MM.1S (cell line): ENCODE measurements at places on chromosomes 7 and 10.

DNA sequence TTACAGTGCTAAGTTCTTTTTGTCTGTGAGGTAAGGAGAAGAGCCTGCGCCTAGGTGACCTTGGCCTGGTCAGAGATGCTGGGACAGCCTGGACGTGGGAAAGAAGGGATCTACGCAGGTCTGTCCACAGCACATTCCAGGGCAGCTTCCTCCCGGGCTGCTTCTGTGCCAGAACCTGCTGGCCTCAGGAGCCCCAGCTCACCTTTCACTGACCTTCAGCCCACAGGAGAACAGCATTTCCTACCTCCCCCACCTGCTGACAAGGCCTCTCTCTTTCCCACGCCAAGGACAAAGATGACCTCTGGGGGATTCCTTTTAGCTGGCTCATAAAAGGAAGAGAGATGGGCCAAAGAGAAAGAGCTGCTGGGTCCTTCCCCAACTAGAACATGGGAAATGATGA is 260.6 kb downstream of the KCNMA1 start:
- DNase-seq: no peak

DNA sequence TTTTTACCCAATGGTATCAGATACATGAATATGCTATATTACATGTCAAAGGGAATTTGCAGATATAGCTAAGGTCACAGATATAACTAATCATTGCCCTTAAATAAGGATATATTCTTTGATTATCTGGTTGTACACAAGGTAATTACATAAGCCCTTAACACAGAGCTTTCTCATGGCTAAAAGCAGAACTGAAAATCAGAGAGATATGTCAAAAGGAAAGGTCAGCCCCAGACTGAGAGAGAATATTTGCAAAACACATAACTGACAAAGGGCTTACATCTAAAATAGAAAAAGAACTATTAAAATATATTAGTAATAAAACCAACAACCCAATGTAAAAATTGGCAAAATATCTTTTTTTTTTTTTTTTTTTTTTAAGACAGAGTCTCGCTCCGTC is 1029.5 kb upstream of the LRRN3 start:
- DNase-seq: no peak

DNA sequence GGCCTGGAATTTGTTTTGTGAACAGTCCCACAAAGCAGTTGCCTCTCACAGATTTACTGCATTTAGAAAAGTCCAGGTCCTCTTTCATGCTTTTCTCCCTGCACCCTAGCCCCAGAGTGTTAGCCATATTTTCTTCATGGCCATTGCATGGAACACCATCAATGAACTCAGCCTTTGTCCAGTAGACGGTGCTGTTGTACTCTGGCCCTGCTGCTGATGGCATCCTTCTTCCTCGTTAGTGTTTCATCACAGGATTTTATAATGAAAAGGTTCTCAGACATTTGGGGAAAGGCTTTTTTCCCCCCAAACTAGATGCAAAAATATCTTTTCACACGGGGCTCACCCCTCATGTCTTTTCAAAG is 93.0 kb upstream of the SLC25A13 start:
- DNase-seq: peak; percentile 63

- no peak for DNase-seq
Measured at GRCh38 chr7:15494711-15495110, 67.1 kb downstream of the AGMO start.

DNA sequence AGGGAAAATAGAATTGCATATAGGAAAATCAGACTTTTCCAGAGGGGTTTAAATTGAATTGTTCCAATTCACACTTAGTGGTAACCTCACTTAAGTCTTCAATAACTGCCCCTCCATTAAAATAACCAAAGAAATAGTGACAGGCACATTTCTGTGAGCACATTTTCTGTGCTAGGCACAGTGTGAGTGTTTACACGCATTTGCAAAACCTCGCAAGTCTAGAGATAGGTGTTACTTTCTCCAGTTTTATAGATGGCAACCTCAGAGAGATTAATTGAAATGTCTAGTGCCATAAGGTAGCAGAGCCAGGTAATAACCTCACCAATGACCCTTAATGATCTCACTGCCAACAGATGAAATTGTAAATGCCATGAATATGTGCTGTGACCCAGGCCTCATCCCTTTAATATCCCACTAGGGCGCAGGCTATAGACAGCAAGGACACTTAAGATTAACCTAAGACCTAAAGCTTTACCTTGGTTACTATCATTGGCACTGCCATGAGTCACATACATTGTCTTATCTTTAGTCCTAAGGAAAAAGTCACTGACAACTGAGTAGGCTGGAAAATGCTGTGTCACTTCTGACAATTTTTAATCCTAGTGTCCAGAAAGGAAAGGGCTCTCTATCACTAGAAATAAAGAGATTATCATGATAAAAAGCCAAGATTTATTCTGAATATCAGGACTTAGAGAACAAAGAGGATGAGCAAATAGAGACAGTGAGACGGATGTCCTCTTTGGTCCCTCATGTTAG is 187.8 kb downstream of the PPP1R17 start:
- no peak for DNase-seq

GRCh38 chr7:23242321-23242720 is 4.3 kb upstream of the GPNMB start:
- DNase-seq: peak; percentile 46

- DNase-seq: no peak
Measured at GRCh38 chr7:65840446-65840845, 32.4 kb upstream of the VKORC1L1 start.

- no peak for DNase-seq
Measured at GRCh38 chr10:132175408-132175807, 11.3 kb upstream of the DPYSL4 start.

- DNase-seq: no peak
Measured at GRCh38 chr7:14974688-14975087, 72.1 kb upstream of the DGKB start.

DNA sequence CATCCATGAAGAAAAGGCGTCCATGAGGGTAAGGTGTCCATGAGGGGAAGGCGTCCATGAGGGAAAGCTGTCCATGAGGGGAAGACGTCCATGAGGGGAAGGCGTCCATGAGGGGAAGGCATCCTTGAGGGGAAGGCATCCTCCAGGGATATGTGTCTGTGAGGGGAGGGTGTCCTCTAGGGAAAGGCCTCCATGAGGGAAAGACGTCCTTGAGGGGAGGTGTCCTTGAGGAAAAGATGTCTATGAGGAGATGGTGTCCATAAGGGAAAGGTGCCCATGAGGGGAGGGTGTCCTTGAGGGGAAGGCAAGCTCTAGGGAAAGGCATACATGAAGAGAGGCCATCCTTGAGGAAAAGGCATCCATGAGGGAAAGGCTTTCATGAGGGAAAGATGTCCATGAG is 92.6 kb downstream of the INPP5A start:
- DNase-seq: no peak

- DNase-seq: peak; percentile 1
Measured at GRCh38 chr7:26930201-26930600, 65.8 kb upstream of the SKAP2 start.

DNA sequence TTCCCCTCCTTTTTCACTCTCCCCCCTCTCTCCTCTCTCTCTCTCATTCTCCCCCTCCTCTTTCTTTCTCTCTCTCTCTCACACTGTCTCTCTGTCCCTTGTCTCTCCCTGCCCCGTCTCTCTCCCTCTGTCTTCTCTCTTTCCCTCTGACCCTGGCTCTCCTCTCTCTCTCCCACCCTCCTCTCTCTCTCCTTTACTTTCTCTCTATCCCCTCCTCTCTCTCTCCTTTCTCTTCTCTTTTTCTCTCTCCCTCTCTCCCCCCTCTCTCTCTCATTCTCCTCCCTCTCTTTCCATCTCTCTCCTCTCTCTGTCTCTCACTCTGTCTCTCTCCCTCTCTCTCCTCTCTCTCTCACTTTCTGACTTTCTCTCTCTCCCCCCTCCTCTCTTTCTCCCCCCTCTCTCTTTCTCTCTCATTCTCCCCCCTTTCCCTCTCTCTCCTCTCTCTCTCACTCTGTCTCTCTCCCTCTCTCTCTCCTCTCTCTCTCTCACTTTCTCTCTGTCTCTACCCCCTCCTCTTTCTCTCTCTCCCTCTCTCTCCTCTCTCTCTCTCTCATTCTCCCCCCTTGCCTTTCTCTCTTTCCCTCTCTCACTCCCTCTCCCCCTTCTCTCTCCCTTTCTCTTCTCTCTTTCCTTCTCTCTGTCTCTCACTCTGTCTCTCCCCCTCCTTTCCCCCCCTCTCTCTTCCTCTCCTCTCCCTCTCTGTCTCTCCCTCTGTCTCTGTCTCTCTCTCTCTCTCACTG is 18.9 kb upstream of the VPS37D start:
- DNase-seq: no peak

GRCh38 chr7:28973591-28973990 is 15.5 kb upstream of the TRIL start:
- no peak for DNase-seq

DNA sequence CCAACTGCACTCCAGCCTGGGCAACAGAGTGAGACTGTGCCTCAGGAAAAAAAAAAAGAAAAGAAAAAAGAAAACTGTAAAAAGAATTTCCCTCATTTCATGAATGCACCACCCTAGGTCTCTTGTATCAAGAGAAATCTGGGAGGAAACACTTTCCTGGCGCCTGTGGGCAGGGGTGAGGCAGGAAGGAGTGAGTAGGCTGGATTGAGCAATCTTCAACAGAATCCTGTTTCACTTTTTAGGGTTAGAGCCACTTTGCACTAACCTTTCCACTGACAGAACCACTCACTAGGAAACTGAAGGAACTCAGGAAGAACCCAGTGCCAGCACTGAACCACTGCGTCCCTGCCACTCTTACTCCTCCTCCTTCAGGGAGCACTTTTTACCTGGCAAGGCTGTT is 282.1 kb downstream of the CCDC3 start:
- no peak for DNase-seq

- DNase-seq: no peak
Measured at GRCh38 chr7:55550841-55551537, 21.3 kb downstream of the VOPP1 start.

- no peak for DNase-seq
Measured at GRCh38 chr7:87091487-87092066, 32.1 kb upstream of the ELAPOR2 start.

DNA sequence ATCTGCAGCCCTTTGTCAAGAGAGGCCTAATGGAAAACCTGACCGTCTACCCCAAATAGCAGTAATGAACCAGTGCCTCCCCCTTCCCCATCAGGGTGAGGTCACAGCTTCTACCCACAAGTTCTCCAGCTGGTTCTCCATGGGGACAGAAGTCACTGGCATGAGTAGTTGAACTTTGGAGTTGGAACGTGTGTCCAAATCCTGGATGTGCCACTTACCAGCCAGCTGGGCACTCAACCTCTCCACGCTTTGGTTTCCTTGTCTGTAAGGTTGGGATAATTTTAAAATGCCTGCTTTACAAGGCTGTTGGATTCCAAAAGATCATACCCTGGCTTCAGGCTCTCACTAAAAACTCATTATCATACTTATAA is 25.6 kb downstream of the PRLHR start:
- DNase-seq: no peak

DNA sequence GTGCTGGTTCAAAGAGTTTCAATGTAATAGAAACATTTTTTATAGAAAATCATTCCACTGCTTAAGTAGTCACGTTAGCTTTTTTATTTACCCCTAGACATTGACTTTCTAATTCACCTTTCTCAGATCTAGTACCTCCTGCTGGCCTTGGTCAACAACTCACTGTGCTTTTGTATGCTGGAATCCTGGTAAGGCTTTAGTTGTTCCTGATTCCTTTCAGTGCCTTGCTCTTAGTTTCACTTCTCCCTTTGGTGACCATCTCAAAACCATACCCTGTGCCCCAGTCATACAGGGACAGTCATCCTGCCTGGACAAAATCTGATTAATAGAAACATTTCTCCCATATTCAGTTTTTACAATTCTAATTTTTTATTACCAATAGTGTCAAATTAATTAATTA is 130.2 kb downstream of the GPR37 start:
- DNase-seq: no peak

GRCh38 chr10:133347710-133348517 is 741 bp downstream of the PRAP1 start:
- no peak for DNase-seq

DNA sequence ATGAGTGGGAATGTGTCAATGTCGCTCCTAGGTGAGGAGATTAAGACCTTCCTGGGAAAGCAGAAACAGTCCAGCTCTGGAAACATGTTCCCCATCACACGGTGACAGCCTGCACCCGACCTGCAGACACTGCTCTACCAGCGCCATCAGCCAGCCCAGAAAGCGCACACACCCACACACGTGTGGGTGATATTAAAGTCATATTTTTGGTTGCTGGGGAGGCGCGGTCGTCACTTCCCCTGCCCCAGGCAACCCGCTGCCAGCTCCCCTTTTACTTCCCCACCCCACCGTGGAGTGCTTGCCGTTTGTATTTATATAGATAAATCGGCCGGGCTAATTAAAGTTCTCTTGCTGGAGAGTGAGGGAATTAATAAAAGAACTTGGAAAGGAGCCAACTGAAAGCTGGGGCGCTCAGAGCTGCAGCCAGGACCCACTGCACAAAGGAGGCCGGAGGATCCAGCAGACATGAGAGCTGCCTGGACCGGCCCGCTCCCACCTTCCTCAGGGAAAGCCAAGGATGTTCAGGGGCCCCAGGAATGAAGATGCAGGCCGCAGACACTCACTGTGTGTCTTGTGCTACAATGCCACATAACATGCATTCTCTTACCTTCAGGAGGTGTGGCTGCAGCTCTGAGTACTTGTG is 145.2 kb upstream of the UNC5B start:
- no peak for DNase-seq

- DNase-seq: peak; percentile 25
Measured at GRCh38 chr7:44043902-44044301, 600 bp upstream of the DBNL start.

- DNase-seq: no peak
Measured at GRCh38 chr7:21370283-21370982, 57.5 kb upstream of the SP4 start.

DNA sequence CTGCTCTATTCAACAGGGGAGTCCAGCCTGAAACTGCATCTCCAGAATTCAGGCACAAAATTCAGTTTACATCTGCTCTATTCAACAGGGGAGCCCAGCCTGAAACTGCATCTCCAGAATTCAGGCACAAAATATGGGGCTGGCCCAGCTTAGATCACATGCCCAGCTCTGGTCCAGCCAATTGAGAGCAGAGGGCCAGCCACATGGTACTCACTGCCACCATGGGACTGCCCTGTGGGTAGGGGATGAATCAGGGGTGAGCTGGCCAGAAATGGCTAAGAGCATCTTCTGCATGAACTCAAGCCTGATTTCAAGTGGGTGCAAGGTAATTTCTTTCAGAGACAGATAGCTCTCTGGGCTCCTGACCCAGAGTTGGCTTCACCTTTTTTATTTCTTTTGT is 156.6 kb upstream of the LYZL2 start:
- DNase-seq: no peak

- peak; percentile 28 for DNase-seq
Measured at GRCh38 chr7:159122276-159122675, 22.4 kb downstream of the VIPR2 start.

DNA sequence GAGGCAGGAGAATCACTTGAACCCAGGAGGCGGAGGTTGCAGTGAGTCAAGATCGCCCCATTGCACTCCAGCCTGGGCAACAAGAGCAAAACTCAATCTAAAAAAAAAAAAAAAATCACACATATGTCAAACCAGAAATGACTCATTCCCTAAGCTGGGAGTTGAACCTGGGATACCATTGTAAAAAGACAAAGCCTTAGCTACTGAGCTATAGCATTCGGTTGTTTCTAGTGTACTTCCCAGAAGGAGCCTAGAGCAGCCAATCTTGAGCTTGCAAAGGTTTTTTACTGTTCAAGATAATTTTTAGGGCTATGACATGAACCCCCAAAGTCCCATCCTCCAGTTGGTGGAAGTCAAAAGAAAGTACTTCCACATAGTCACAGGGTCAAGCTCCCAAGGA is 87.9 kb downstream of the ZNF467 start:
- DNase-seq: no peak

GRCh38 chr10:983971-984655 is 4.1 kb upstream of the GTPBP4 start:
- no peak for DNase-seq

GRCh38 chr10:12954866-12955265 is 46.6 kb downstream of the CCDC3 start:
- no peak for DNase-seq

- DNase-seq: no peak
Measured at GRCh38 chr10:173741-174140, 38.5 kb downstream of the ZMYND11 start.
